ENCODE measurements at places on chromosomes 4 and X. TPM values are rescaled to one million over a fixed set of nuclear protein-coding genes. Genes with fewer than 3 reads are reported as not detected.

The CXCL11 gene
- total RNA-seq = not detected

The HELT gene
- not detected for total RNA-seq

The USP17L25 gene
- total RNA-seq = not detected

The CXCL3 gene
- not detected for total RNA-seq

The ANXA10 gene
- total RNA-seq = not detected

The NKX6-1 gene
- not detected for total RNA-seq

The MUC7 gene
- total RNA-seq = not detected

The MSANTD1 gene
- 2.0 TPM for total RNA-seq

The CCDC149 gene
- not detected for total RNA-seq

The RBM46 gene
- total RNA-seq = not detected

The GLOD5 gene
- not detected for total RNA-seq

The SERPINA7 gene
- not detected for total RNA-seq

The TMEM31 gene
- total RNA-seq = not detected

Measured in CD4-positive, CD25-positive, alpha-beta regulatory T cell (primary cell).